Stimulated activated CD8-positive, alpha-beta memory T cell treated with anti-CD3 and anti-CD28 coated beads, Interleukin-2, amount 100 ng/mL, for 1 hour (primary cell): ENCODE measurements at places on chromosomes 7 and 10.

DNA sequence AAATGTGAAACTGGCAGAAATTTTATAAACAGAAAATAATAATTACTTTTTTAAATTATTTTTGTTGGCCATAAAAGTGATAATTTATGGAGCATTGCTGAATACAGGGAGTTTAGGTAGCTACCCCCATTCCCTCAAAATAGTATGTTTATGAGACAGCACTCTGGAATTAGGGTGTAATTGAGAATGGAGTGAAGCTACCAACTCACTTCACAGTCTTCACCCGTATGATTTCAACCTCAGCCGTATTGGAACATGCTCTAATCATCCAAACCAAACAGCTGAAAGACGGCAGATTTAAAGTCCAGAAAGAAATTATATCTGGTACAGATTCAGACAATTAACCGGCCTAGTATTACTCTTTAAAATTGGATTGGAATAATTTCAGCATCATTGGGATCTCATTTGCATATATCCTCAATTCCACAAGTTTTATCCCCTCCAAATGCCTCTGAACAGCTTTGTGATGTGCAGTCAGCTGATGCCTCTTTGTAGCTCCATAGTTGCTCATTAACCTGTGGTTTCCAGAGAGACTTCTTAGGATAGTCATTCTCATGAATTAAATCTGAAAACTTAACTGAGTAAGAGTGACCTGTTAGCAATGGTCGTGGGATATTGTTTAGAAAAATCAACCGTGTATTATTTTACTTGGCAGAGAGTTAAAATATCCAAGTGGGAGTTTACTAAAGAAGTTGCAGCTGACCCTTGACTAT lies 59.1 kb upstream of the GJD4 start:
- no peak for DNase-seq

GRCh38 chr10:121911421-121911697 lies 16.5 kb downstream of the ATE1 start:
- no peak for DNase-seq

- DNase-seq = peak; percentile 62
Measured at GRCh38 chr7:66204822-66205740, at the start of gene TPST1. Gene TPST1, plus strand, starts transcription at chr7:66205334. Its CDS starts 35,092 bp downstream, at chr7:66240426.

GRCh38 chr10:133473270-133473669 lies 19.5 kb downstream of the SCART1 start:
- no peak for DNase-seq

- no peak for DNase-seq
Measured at GRCh38 chr10:57699944-57700343, 567.8 kb downstream of the IPMK start.

DNA sequence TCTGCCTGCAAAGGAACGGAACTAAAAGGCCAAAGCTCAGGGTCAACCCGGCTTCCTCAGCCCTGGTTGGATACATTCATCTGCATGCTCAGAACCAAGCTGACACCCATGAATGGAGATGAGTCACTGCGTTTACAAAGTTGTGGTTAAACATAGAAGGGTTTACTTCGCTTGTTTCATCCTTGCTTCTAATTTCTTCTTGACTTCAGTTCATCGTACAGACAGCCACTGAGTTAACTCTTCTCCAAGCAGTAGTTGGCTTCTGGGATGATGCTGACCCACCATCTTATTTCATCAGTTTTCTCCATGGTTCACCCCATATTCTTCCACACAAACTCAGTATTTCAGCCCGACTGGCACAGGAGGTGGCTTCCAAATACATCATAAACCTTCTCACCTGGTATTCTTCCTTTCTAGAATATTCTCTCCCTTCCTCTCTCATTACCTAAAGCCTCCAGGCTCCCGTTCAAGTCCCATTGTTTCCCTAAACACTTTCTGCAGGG lies 166.3 kb upstream of the RNF32 start:
- DNase-seq = no peak

GRCh38 chr10:98314532-98315284 lies 46.7 kb upstream of the LOXL4 start:
- no peak for DNase-seq

- DNase-seq = no peak
Measured at GRCh38 chr10:119246862-119247549, 39.6 kb downstream of the GRK5 start.

GRCh38 chr10:35637462-35637861 lies 4.6 kb downstream of the FZD8 start:
- no peak for DNase-seq

DNA sequence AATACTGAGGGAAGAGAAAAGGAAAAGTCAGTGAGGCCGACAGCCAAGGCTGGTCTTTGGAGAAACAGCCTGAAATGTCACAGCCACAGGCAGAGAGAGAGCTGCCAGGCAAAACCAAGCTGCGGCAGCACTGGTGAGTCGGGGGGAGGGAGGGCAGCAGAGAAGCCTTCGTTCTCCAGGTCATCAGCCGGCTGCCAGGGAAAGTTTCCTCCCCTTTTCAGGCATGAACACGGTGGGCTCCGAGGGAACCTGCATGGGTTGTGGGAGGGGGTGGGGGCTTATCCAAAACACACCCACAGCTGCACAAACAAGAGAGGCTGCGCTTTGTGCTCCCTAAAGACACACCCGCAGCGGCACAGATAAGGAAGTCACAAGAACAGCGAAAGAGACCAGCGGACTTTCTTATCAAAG lies 62.3 kb upstream of the NKX6-2 start:
- no peak for DNase-seq

DNA sequence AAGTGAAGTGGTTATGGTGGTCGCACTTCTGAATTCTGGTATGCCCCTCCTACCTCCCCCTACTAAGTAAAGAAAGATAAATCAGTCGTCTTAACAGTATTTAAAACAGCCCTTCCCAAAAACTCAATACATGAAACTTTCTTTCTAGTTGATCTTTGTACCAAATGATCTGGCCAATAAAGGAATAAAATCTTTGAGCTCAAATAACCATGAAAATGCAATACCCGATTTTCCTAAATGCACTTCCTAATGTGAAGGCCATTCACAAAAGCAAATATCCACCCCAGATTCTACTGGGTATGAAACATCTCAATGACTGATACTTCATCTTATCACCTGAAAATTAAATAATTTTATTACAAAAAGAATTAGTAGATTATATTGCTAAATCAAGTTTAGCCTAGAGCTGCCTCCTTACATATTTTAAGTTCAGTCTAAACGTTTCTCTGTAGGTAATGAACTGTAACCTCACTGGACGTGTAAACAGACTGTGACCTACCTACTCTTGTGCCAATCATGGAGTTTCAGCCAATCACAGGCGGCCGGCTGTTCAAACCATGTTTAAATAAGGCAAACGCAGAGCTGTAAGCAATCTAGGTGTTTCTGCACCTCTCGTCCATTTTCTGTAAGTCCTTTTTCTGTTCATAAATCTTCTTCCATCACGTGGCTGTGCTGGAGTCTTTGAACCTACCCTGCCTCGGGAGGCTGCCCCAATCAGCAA lies 146.9 kb upstream of the AKR1E2 start:
- no peak for DNase-seq

DNA sequence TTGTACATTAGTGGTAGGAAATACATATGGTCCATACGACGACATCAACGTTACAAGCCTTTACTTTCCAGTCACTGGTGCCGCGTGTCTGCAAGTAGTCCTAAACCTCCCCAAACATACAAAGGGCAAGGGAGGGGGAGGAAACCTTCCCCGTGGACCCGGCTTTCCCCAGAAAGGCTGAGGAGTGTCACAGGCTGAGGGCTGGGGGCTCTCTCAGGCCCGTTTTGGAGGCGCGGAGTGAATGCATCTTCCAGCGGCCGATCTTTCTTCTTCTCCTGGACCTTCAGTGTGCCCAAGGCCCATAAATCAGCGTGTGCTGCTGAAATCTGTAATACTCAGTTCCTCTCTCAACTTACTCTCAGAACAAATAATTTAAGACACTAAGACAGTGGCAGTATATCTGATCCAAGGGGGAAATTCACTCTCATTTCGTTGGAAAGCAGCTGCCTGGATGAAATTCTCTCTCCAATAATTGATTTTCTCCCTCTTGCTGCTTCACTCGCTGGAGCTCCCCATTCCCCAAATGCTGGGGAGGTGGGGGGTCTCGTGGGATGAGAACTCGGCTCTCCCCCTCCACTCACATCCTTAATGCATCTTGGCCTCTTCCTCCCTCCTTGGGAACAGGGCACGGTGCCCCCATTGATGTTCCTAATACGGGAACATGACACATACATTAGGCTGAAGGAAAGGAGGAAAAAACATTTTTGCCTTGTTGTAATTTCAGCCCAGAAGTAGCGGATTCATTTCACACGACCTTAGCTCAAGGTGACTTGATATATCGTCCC lies 126.1 kb downstream of the ADARB2 start:
- no peak for DNase-seq

GRCh38 chr10:123645016-123645415 lies 21.1 kb upstream of the GPR26 start:
- no peak for DNase-seq

DNA sequence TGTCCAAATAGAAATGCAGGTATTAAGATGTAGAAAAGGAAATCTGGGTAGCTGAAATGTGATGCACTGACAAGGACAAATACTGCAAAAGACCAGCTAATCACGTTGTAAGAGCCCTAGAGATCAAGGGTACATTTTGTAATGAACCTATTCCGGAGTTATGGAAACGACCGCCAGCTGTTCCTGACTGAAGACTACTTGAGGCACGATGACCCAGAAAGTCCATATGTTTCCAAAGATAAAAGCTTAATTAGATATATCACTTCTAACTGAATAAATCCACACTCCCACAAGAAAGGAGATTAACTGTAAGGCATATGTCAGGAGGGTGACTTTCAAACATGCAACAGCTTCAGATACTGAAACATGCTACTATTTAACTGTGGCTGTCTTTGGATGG lies 253.5 kb downstream of the NSUN6 start:
- no peak for DNase-seq

GRCh38 chr7:137999496-138000080 lies 2.3 kb downstream of the CREB3L2 start:
- DNase-seq = no peak

- DNase-seq = no peak
Measured at GRCh38 chr10:1324903-1325302, 268.7 kb downstream of the WDR37 start.

GRCh38 chr7:89377219-89377618 lies 581.7 kb upstream of the TEX47 start:
- DNase-seq = no peak

DNA sequence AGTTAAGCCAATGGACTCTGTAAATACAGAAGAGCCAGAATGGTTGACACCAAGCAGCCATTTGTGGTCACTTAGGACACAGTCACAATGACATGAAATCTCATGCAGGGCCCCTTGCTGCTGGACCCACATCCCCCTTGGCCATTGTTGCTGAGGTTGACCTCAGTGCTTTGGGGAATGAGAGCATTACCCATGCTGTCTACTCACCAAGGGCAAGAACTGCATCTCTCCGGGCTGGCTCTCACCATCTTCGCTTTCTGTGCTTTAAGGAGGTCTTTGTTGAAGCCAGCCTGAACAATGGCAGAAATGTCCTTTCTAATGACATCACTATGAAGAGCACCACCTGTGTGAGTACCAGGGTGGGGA lies 30.1 kb upstream of the ZNF488 start:
- DNase-seq = no peak

GRCh38 chr10:89952751-89953150 lies 251.4 kb downstream of the KIF20B start:
- DNase-seq = no peak

GRCh38 chr7:88437132-88437531 lies 130.4 kb upstream of the STEAP4 start:
- DNase-seq = no peak

DNA sequence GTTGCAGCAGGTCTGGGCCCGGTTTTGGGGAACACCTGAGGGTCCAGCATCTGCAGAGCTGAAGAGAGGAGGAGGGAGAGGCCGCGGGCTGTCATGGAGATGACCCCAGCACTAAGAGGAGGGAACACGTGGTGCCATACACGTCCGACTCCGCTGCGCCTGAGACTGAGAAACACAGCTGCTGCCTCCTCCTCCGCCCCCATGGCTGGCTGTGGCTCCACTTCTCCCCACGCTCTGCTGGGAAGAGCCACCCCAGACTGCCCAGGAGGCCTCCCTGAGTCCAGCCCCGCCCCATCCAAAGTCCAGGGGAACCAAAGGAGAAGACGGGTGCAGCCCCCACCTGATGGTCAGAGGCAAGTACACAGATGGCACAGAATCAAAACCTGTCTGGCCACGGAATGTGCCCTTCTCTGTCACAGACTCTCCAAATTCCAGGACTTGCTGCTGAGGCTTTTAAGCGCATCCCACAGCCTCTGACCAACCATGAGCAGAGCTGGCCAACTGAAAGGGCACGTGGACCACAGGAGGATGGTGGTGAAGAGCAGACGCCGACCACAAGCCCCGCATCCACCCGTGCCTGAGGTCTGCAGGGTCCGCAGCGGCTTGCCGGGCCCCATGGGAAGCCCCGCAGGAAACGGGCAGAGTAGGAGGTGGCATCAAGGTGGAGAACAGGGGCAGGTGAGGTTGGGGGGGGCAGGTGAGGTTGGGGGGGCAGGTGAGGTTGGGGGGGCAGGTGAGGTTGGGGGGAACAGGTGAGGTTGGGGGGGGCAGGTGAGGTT lies 24.0 kb downstream of the STK32C start:
- DNase-seq = no peak

GRCh38 chr10:108445746-108446145 lies 1281.2 kb upstream of the SORCS1 start:
- no peak for DNase-seq

- no peak for DNase-seq
Measured at GRCh38 chr7:146106319-146106718, 10.3 kb upstream of the CNTNAP2 start.

DNA sequence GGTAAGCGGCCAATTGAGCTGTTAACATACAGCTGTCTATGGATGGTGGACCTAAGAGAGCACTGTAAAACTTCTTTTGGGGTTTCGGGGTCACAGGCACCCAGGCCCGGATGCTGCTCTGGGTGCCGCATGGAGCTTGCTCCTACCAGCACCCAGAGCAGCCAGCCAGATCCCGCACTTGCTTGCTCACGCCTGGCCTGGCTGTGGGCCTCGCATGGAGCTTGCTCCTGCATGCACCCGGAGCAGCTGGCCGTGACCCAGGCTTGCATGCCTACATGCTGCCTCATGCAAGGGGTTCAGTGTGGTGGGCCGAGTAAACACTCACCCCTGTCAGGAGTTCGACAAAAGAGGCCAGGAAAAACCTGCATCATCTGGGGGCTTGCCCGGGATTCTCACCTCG lies 896.9 kb downstream of the SORCS1 start:
- DNase-seq = no peak

DNA sequence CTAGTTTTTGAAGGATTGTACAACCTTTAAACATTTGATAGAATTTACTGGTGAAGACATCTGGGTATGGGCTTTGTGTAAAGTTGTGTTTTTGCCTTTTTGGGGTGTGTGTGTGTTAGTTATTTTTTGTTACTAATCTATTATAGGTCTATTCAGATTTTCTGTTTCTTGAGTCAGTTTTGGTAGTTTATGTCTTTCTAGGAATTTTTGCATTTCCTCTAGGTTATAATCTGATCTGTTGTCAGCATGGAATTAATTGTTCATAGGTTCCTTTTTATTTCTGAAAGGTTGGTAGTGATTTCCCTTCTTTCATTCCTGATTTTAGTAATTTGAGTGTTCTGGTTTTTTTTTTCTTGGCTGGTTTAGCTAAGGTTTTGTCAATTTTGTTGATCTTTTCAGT lies 17.7 kb downstream of the SEPTIN7 start:
- DNase-seq = no peak
